ENCODE measurements at places on chromosomes 16 and 17.

GRCh38 chr17:75817571-75817970 lies 26.6 kb downstream of the UNC13D start:
- DNase-seq: no peak

DNA sequence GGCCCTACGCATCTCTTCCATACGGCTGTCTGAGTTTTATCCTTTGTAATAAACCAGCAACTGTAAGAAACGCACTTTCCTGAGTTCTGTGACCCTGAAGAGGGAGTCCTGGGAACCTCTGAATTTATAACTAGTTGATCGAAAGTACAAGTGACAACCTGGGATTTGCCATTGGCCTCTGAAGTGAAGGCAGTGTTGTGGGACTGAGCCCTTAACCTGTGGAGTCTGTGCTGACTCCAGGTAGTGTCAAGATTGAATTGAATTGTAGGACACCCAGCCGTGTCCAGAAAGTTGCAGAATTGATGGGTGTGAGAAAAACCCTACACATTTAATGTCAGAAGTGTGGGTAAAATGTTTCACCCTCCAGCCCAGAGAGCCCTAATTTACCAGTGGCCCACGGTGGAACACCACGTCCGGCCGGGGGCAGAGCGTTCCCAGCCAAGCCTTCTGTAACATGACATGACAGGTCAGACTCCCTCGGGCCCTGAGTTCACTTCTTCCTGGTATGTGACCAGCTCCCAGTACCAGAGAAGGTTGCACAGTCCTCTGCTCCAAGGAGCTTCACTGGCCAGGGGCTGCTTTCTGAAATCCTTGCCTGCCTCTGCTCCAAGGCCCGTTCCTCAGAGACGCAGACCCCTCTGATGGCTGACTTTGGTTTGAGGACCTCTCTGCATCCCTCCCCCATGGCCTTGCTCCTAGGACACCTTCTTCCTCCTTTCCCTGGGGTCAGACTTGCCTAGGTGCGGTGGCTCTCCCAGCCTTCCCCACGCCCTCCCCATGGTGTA lies 1.5 kb downstream of the GAA start:
- no peak for DNase-seq

DNA sequence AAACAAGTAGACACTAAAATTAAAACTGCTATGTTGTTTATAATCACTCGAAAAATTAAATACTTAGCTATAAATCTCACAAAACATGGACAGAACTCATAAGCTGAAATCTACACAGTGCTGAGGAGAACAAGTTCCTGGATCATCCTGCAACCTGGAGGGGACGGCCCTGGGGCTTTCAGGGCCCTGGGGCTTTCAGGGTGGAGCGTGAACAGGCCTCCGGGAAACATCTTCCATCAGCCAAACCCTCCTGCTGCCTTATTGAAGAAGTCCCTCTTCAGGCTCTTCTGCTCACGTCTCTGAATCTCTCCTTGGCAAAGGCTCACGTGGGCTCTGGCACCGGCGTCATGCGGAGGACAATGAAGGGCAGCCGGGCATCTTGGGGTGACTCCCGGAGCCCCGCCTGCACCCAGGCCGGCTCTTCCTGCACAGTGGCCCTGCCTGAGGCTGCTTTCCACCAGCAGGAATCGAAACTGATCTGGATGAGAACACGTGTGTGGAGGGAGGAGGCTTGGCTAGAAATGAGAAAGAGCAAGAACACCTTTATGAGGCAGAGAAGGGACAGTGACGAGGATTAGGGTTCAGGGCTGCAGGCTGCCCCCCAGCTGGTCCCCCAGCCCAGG lies 127.3 kb downstream of the CDRT15L2 start:
- no peak for DNase-seq

- no peak for DNase-seq
These were observed 4.3 kb downstream of the GID4 start for GRCh38 chr17:18043491-18043890.

DNA sequence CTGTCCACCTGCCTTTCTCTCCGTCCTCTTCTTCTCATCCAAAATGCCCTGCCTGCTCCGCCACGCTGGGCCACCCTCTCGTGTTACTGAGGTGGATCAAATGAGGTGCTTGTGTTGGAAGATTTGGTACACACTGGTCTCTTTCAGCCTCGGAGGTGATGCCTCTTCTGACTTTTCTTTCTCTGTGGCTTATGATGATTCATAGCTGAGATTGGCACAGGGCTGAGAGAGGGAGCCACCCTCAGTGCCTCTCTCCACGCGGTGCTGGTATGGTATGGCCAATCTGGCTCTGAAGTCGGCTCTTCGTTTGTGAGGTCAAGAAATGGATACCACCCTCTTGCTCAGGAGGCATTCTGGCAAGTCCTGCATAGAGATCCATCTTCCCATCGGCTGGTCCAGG lies 82.4 kb downstream of the PLCG2 start:
- no peak for DNase-seq

DNA sequence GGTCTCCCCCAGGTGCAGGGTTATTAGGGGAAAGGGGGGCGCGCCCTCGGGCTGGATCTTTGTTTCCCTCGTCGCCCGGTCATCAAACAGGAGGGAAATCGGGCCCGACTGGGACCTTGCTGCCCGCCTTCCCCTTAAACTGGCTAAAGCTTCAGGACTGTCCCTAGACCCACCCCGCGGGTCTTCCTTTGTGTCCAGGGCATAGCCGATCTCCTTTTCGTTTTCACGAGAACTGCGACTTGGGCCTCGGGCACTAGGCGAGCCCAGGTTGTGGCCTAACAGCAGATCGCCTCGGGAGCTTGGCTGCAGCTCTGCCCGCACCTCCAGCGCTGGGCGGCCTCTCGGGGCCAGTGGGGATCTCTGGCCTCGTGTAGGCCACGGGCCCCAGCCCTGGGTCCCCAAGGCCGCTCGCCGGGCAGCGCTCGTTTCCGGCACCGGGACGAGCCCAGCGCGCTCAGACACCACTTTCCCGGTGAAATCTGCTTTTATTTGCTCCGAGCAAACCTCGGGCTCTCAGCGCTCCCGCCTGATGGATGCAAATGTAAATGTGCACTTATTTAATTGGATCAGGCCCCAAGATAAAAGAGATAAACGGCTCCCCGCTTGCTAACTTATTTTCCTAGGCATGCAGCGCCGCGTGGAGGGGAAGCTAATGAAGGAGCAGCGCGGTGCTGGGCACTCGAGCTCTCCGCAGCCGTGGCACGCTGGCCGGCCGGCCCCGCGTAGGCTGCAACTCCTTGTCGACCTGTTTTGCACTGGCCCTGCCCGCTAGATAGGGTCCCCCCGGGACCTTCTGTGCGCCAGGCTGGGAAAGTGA lies 7.8 kb downstream of the IRX5 start:
- DNase-seq: no peak

DNA sequence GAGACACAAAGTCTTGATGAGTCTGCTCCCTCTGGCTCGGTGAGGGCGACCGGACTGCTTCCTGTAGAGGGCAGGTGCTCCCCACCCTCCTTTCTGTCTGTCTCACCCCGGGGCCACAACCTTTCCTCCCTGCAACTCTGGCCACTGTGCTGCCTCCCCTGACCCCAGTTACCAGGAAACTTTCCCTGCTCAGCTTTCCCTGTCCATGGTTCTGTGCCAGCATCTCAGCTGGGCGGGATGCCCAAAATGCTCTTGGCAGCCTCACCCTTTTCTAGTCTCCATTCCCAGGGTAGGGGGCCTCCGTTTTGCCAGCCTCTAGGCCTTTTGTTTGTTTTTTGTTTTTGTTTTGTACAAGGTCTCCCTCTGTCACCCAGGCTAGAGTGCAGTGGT lies 1.4 kb downstream of the PLD2 start:
- peak; percentile 14 for DNase-seq

DNA sequence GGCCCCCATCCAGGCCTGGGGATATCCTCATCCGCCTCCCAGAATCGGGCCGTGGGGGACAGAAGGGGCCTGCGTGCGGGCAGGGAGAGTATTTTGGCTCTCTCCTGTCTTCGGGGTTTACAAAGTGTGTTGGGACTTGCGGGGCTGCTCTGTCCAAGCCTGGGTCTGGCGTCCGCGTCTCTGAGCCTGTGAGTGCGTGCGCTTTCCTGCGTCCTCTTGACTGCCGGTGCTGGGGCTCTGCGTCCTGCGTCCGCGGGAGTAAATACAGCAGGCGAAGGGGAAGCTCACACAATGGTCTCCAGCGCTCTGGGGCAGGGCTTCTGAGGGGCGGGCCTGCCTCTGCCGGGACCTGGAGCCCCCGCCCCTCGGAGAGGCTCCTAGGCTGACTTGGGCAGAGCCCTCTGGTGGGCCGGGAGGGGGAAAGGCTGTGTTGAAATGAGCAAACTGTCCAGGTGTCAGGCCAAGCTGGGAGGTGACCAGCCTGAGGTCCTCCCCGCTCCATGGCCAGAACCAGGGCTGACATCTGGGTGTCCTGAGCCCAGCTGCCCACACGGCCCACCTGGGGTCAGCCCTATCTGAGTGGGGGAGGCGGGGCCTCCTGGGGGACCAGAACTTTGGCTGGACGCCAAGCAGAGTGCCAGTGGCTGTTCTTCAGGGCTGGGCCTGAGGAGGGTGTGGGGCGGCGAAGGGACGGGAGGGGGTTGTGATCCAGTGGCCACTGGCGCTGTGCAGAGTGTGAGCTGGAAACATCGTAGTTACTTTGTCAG lies 233.6 kb downstream of the SEC14L1 start:
- peak; percentile 85 for DNase-seq

DNA sequence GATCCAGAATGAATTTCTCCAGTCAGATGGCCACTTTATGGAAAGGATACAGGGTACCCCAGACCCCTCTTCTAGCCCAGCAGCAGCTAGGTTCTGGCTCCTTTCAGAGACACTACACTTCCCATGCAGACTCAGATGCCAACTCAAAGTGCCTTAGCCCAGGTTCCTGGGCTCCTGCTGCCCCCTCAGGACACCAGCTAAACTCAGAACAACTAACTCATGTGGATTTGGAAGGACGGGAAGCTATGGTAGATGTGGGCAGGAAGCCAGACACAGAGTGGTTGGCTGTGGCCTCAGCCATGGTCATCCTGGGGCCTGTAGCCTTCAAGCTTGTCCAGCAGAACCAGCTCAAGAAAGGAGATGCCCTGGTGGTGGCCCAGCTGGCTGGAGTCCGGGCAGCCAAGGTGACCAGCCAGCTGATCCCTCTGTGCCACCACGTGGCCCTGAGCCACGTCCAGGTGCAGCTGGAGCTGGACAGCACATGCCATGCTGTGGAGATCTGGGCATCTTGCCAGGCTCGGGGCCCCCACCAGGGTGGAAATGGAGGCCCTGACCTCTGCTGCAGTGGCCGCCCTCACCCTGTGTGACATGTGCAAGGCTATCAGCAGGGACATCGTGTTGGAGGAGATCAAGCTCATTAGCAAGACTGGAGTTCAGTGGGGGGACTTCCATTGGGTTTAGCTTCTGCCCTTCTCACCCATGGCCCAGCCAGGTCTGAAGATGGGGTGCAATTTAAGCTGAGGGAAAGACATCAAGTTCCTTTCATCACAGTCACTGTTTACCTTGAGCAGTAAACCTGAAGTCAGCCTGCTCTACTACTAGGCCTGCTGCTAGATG lies 111.8 kb downstream of the N4BP1 start:
- no peak for DNase-seq

- DNase-seq: no peak
These were observed 53.8 kb upstream of the MTMR4 start for GRCh38 chr17:58568044-58568799.

- DNase-seq: no peak
These were observed 17.5 kb downstream of the FLOT2 start for GRCh38 chr17:28879886-28880571.

DNA sequence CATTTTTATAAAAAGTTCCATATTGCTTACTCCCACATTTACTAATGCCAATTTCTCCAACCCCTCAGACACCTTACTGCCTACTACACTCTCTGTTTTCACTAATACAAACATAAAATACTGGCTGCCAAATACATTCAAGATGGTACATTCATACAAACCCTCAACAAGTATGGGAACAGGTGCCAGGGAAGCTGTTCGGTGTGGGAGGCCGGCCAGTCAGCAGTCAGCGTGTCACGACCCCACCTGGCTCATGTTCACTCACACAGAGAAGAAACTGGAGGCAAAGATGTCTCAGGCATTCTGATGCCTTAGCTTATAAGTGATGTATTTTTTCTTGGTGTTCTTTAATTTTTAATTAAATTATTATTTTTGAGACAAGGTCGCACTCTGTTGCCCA lies 42.4 kb upstream of the TRAP1 start:
- DNase-seq: no peak

GRCh38 chr17:5758651-5759050 lies 174.3 kb upstream of the NLRP1 start:
- DNase-seq: no peak

- no peak for DNase-seq
These were observed 804 bp downstream of the CRYM start for GRCh38 chr16:21277045-21277926.

- no peak for DNase-seq
These were observed 19.5 kb upstream of the RAP1GAP2 start for GRCh38 chr17:2776589-2777241.

- peak; percentile 29 for DNase-seq
These were observed 585 bp downstream of the MT2A start for GRCh38 chr16:56608876-56609462.

GRCh38 chr16:85519540-85520231 lies 93.4 kb upstream of the GSE1 start:
- DNase-seq: no peak

- no peak for DNase-seq
These were observed 51.0 kb upstream of the ZC3H18 start for GRCh38 chr16:88519240-88519639.

DNA sequence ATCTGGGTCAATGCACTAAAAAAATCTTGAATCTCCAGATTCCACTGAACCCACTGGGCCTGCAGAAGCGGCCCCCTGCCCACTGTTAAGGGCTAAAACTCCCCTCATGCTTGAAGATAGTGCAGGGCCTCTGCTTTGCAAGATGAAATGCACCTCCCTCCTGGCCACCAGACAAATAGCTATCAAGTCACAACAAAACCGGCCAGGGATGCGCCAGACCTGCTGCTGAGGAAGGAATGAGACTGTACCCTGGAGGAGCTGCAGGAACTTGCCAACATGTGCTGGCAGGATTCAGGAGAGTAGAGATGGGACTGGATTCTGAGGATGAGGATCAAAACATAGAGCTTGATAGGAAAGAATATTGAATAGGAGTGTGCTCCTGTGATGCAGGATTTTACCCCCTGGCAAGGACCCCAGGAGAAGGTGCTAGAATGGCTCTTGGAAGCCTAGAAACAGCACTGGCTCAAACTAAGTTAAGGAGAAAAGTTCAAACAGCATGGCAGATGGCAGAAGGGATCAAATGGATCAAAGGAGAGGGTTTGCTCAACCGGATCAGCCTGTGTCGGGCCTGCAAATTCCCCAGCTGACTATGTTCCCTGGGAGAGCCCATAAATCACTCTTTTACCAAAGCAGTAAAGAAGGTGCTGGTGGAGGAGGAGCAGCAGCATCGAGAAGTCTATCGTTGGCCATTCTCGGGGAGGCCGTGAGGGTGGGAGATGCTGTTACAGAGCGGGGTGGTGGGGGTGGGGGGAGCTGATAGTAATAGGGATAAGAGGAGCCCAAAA lies 27.2 kb upstream of the XYLT2 start:
- no peak for DNase-seq

DNA sequence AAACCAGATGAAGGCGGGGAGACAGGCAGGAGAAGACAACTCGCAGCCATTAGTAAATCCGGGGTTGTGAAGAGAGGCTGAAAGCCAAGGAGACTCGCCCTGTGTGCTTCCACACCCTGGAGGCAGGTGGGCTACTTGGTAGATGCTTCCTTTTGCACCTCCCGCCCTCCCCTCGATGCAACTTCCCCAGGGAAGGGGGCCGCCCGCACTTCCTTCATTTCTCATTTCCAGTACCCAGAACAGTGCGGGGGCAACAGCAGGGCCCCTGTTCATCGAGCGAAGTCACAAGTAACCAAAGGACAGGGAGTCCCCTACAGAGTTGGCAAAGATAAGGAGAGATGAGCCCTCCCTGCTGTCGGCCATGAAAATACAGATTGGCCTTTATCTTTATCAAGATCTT lies 25.0 kb downstream of the CCDC40 start:
- no peak for DNase-seq

Measured in CD4-positive, alpha-beta T cell treated with Interleukin-17A for 4 hours (primary cell).